Left ventricle myocardium inferior (tissue), 1 donor: ENCODE measurements at places on chromosomes 2 and 18. TPM values are rescaled to one million over a fixed set of nuclear protein-coding genes. Genes with fewer than 3 reads are reported as not detected.

GRCh38 chr2:3725002-3725401 lies 21.6 kb downstream of the DCDC2C start:
- DNase-seq, result no peak

GRCh38 chr18:42742969-42743368 lies 372.5 kb downstream of the RIT2 start:
- no peak for DNase-seq

GRCh38 chr18:32243358-32243757 lies 53.5 kb downstream of the MEP1B start:
- no peak for DNase-seq

L3MBTL4 gene
- 3.5 TPM for total RNA-seq

TCF23 gene
- total RNA-seq, result 0.08 TPM

IL36RN gene
- not detected for total RNA-seq
